CD4-positive, alpha-beta T cell treated with Interleukin-2 at 100 ng/mL for 4 hours (primary cell): ENCODE measurements at places on chromosomes 13 and 19.
A peak's percentile ranks its signal among the peaks of the same experiment; 100 is the strongest.

DNA sequence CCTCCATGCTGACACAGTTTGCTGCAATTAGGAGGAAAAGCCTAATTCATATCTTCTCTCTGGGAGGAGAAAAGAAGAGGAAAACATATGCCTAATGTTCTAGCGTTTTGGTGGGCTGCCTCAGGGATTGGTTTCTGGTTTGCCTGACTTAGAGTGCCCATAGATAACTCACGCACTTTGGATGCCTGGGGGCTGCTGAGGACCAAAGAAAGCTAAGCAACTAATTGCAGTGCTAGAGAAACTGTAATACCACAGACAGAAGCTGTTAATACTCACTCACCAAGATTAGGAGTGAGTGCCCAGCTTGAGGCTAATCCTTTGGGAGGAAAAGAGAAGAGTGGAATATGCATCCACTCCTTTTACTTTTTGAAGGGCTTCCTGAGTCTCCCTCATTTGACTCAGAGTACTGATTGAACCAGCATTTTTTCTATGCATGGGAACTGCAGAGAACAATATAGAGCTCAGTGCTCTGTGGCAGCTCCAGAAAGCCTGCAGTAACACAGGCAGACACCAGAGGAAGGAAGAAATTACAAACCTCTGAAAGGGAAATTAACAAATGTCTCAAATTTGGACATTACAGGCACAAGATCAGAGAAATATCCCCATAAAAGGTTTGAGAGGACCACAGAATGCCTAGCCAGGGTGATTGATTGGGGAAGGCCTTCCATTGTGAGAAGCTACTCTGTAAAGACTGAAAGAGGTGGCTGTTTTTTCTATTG is 666.4 kb downstream of the OLFM4 start:
- no peak for DNase-seq

GRCh38 chr19:6765738-6766356 is 1.4 kb downstream of the SH2D3A start:
- DNase-seq = no peak

DNA sequence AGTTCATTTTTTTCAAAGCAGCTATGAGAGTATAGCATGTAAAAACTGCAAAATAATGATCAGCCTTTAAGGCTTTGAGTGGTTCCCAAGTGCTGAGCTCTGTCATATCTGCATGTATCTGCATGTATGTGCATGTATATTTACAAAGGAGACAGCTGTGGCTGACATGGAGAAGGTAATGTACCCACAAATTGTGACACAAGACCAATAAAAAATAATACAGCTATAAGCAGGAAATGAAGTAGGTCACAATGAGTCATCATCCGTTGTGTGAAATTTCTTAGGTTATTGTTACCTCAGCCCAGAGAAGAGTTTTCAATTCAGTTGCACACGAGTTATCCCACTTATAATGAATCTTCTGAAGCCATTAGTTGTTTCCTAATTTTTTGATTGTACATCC is 60.9 kb upstream of the MED4 start:
- DNase-seq = peak; percentile 84

- DNase-seq = no peak
Observed at GRCh38 chr13:27971776-27972477, 2.8 kb upstream of the CDX2 start.

GRCh38 chr19:57068921-57069697 is 50.7 kb upstream of the USP29 start:
- no peak for DNase-seq

- DNase-seq = no peak
Observed at GRCh38 chr19:55319785-55320184, 5.4 kb downstream of the TMEM150B start.

DNA sequence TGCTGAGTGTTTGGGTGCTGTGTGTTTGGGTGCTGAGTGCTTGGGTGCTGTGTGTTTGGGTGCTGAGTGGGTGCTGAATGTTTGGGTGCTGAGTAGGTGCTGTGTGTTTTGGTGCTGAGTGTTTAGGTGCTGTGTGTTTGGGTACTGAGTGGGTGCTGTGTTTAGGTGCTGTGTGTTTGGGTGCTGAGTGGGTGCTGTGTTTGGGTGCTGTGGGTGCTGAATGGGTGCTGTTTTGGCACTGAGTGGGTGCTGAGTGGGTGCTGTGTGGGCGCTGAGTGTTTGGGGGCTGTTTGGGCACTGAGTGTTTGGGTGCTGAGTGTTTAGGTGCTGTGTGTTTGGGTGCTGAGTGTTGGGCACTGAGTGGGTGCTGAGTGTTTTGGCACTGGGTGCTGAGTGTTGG is 48.5 kb upstream of the F7 start:
- DNase-seq = no peak

GRCh38 chr19:53849237-53849676 is 18.4 kb upstream of the MYADM start:
- no peak for DNase-seq

GRCh38 chr19:54458648-54459281 is 4.8 kb downstream of the LENG9 start:
- DNase-seq = no peak
